ENCODE measurements at places on chromosomes 16 and 17. TPM values are rescaled to one million over a fixed set of nuclear protein-coding genes. Genes with fewer than 3 reads are reported as not detected.

The C16orf89 gene
- total RNA-seq = not detected

The CD300E gene
- total RNA-seq = not detected

The ZG16B gene
- total RNA-seq = 0.90 TPM

The TRAF7 gene
- total RNA-seq = 47.4 TPM

- DNase-seq = peak; percentile 84
Observed at GRCh38 chr17:45307290-45308015, 9.4 kb downstream of the MAP3K14 start.

- no peak for DNase-seq
Observed at GRCh38 chr16:68362947-68363657, 52.3 kb downstream of the PRMT7 start.

- DNase-seq = no peak
Observed at GRCh38 chr17:28484296-28484695, 10.9 kb downstream of the SLC13A2 start.

DNA sequence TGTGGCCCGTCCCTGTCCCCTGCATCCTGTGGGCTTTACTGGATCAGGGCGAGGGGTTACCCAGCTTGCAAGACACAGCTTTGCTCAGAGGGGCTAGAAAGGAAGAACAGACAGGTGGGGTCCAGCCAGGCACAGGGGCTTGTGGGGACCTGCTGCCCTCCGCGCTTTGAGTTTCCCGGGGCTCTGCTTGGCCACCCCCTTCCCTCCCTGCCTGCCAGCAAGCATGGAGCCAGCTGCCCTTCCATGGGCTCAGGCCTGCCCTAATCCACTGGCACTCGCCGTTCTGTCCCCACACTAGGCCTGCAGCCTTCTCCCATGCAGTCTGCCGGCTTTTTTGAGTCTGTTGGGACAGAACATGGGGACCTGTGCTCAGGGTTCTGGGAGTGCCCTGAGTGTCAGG, 3.4 kb downstream of the SNN start:
- no peak for DNase-seq

DNA sequence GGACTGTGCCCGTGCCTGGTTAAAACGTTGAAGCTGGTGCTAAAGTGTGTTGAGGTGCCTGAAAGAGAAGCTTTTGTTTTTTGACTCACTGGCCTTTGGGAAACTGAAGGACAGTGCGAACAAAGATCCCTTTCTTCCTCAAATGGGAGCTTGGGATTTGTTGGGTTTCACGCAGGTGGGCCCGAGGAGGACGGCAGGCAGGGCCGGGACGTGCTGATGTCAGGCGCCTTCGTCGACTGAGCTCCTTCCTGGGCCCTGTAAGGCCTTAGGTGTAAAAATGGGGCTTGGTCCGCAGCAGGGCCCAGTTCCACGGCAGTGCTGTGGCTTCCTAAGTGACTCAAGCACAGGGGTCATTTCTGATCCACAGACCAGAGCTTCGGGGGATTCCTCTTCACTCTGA, 106.9 kb downstream of the BANP start:
- no peak for DNase-seq

DNA sequence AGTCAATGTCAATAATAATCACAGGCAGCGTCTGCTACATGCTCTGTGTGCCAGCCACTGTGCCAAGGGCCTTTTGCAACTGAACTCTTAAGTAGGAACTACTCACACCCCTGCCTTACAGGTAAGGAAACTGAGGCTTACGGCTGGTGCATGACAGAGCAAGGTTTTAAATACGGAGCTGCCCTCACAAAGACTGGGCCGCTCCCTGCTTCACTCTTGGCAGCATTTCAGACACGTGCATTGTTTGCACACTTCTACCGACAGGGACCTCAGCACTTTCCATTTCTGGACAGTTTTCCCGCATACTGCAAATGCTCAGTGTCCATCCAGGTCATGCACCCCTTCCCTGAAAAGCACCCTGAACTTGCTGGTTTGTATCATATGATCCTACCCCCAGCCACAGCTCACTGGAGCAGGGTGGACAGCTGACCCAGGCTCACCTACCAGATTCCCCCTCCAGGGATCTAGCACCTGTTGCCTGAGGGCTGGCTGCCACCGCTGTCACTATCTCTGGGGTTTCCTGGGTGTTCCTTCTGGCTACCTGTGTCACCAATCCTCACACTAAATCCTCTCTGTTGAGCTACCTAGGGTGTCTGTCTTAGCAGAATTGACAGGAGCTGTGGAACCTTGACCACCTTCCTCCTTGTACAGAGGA, 142.9 kb downstream of the C16orf78 start:
- DNase-seq = no peak

- DNase-seq = no peak
Observed at GRCh38 chr17:44402564-44403172, 13.2 kb upstream of the ITGA2B start.

GRCh38 chr16:71882505-71883167, 1.3 kb downstream of the ZNF821 start:
- peak; percentile 84 for DNase-seq

DNA sequence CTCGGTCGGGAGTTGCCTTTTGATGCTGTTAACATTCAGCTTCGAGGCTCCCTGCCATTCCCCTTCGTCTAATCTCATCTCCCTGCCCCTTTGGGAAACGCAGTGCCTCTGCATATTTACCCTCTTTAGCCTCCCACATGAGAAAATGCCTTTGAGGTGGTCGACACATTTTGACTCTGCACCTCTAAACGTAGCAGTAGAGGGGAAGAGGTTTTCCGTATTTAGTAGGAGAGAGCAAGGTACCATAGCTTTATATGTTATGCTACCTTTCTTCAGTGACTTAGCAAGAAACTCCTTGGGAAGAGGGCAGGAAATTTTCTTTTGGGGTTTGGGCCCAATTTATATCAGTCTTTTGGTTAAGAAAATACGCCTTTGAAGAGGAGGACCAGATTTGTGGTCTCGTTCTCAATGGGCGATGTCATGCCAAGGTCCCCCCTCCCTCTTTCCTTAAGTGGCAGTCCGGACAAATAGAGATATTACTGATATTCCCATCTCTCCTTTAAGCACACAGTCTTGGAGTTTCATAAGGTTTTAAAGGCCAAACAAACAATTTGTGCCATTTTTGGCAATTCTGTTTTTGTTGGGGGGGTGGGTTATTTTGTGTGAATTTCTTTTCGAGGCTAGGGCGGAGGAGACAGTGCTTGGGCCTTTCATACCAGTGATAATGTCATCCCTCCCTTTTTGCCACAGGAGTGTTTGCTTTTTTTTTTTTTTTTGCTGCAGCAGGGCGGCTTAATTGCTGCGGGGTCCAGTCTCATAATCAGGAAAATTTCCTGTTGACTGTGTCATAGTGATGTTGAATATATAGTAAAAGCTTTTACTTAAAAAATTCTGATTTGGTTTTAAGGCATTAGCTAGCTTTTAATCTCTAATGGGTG, 1.5 kb downstream of the PAFAH1B1 start:
- DNase-seq = peak; percentile 3

DNA sequence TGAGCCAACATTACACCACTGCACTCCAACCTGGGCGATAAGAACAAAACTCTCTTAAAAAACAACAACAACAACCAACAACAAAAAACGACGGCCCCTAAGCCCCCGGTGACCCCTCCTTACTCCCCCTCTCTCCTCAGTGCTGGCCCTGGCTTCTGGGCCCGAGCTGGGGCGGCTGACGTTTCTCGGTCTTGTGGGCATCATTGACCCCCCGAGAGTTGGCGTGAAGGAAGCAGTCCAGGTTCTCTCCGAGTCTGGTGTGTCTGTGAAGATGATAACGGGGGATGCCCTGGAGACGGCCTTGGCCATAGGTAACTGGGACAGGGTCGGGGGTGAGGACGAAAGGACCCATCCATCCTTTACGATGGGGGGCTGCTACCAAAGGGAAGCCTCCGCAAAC, 52.7 kb downstream of the MEAK7 start:
- no peak for DNase-seq

- DNase-seq = no peak
Observed at GRCh38 chr16:87330646-87331045, 13.5 kb upstream of the C16orf95 start.

DNA sequence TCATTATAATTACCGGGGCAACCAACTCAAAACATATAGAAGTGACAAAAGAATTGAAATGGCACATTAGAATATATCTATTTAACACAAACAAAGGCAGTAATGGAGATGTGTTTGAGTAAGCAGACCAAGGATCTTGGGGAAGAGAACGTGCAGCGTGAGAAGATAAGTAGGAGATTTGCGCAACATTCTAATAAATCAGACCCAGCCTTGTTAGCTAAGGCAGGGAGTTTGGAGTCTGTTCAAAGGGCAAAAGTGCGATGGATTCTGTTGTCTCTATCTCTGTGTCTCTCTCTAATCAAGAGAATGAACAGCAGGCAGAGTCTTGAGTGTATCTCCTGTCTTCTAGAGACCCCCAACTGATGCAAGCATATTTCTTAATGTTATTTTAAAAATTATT, 55.0 kb upstream of the FA2H start:
- no peak for DNase-seq

GRCh38 chr16:23407436-23408127, 45.4 kb downstream of the COG7 start:
- no peak for DNase-seq

- no peak for DNase-seq
Observed at GRCh38 chr17:74851612-74852236, 8.0 kb downstream of the GRIN2C start.

- DNase-seq = peak; percentile 41
Observed at GRCh38 chr17:45852535-45853297, 8.0 kb downstream of the SPPL2C start.

- peak; percentile 36 for DNase-seq
Observed at GRCh38 chr16:15434425-15435215, at the start of gene BMERB1. Gene BMERB1 (plus strand): TSS chr16:15434588. CDS start chr16:15434654, 66 bp downstream.

DNA sequence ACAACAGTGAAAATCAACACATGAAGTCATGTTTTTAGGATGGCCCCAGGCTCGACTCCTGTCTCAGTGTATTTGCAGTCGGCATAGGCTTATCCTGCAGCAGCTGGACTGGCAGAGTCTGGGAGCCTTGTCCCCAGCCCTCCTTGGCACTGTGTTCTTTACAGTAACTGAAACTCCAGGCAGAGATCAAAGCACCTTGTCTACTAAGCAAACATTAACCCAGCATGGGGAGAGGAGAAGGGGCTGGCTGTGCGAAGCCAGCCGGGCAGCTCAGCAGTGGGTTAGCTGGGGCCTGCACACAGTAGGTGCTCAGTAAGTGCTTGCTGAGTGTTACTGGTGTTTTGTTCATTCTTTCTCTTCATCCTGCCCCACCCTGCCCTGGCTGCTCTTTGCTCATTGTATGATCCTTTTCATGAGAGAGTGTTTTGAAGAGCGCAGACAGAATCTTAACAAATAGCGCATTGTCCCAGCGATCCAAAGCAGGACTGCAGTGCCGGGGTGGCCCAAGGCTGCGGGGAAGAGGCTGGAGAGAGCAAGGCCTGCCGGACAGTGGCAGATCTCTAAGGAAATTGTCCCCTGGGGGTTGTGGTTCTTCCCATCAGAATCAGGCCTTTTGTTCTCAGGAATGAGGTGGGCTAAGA, 23.5 kb upstream of the ITGB4 start:
- no peak for DNase-seq

DNA sequence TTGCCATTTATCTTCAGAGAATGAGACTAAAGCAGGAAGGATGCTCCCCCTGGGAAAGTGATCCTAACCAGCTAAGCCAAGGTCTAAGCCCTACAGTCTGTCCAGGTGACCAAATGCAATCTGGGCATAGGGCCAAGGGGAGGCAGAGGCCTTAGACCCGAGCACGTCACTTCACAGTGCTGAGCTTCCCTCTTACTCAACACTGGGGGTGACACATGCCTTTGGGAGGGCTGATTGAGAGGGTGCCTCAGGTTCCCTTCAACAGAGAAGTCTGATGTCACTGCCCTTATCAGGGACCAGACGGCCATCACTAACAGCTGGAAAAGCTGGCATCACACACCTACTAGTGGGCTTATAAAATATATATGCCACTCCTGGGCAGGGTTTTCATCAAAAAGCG, 4.0 kb downstream of the CIAO2B start:
- peak; percentile 85 for DNase-seq

GRCh38 chr17:49882434-49882833, 34.6 kb upstream of the TAC4 start:
- no peak for DNase-seq

- DNase-seq = peak; percentile 91
Observed at GRCh38 chr17:57875290-57876022, 25.6 kb upstream of the MRPS23 start.

All from bronchial epithelial cell (primary cell).